ENCODE measurements at places on chromosomes 4 and X.
A peak's percentile ranks its signal among the peaks of the same experiment; 100 is the strongest.

DNA sequence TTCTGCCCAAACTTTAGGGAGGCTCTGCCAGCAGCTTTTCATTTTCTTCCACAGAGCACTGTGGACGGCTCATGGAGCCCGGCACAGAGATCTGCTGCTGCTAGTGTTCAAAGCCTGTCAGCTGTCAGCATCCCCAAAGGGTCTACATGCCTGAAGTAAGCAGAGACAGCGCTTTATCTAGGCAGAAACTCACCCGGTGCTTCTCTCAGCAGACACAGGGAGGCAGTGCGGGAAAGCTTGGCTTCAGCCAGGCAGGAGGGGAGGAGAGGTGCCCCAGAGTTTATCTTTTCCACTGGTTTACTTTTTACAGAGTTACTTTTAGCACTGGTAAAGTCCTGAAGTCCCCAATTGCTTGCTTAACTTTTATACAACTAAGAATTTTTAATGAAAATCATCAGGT is 339.3 kb downstream of the NKX6-1 start:
- H3K27ac ChIP-seq: no peak overlapping the region
- H3K27me3 ChIP-seq: no peaks in the 10 kb centered on the region
- peak; percentile 74 for DNase-seq
- no peak overlapping the region for H3K4me3 ChIP-seq

- DNase-seq: no peak
- no peaks in the 10 kb centered on the region for H3K4me1 ChIP-seq
- no peaks in the 10 kb centered on the region for H3K36me3 ChIP-seq
- no peak overlapping the region for H3K4me3 ChIP-seq
- no peaks in the 10 kb centered on the region for H3K27me3 ChIP-seq
- H3K27ac ChIP-seq: no peak overlapping the region
Observed at GRCh38 chrX:41705680-41706374, 17.1 kb downstream of the GPR34 start.

DNA sequence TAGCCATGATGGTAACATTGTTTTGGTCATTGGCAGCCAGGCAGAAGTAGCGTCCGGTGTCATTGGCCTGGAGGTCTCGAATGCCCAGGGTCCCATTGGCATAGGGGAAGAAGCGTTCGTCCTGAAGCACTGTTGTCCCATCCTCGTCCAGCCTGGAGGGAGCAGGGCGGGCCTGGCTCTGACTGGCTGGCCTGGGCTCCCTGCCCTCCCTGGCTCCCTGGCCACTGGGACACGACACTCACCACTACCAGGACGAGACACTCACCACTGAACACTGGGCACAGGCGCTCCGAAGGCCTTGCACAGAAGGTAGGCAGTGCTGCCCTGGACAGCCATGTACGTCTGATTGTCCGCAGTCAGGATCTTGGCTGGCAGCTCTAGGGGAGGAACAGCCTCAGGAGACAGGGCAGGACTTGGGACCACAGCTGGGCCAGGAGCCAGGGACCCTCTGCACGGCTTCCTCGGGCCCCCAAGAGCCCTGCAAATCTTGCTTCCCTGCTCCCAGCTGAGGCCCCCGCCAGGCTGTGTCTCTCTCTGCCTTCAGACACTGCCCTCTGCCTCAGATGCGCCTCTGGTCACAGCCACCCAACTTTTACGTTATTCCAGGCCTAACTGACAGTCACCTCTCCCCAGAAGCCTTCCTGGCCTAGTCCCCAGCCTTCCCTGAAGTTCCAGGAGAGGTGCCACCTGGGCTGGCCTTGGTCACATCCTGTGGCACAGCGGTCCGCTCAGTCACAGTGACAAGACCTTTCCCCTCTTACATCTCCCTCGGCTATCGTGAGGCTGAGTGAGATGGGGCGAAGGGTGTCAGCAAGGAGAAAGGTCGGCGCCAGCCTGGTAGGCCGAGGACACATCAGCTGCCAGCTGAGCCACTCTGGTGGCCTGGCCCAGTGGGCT is 17.1 kb downstream of the L1CAM start:
- H3K36me3 ChIP-seq: peaks cover 1% of the 10 kb centered on the region
- no peaks in the 10 kb centered on the region for H3K27me3 ChIP-seq
- H3K4me3 ChIP-seq: no peak overlapping the region
- no peak for DNase-seq
- H3K27ac ChIP-seq: no peak overlapping the region
- no peaks in the 10 kb centered on the region for H3K4me1 ChIP-seq

GRCh38 chrX:12973561-12974304 is 1.2 kb upstream of the TMSB4X start:
- no peaks in the 10 kb centered on the region for H3K36me3 ChIP-seq
- no peak overlapping the region for H3K27ac ChIP-seq
- no peak overlapping the region for H3K4me3 ChIP-seq
- H3K27me3 ChIP-seq: no peaks in the 10 kb centered on the region
- no peaks in the 10 kb centered on the region for H3K4me1 ChIP-seq

- no peaks in the 10 kb centered on the region for H3K27me3 ChIP-seq
- no peak for DNase-seq
- H3K4me3 ChIP-seq: no peak overlapping the region
- H3K36me3 ChIP-seq: no peaks in the 10 kb centered on the region
- H3K27ac ChIP-seq: no peak overlapping the region
Observed at GRCh38 chr4:5785806-5786680, 75.0 kb downstream of the EVC start.

DNA sequence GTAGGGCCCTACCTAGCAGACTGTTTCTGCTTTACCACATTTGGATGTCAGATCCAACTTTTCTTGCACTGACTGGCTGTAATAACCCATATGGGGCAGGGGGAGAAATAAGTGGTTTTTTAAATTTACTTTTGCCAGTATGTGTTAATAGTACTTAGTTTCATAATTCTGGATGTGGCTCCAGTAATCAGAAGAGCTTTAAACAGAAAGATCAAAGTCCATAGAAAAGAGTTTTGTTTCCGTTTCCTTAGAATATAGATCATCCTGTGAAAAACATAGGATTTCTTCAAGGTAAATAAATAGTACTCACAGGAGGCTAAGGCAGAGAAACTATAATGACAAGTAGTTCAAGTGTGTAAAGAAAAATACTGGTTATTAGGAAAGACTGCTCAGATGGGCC is 85.6 kb downstream of the SLC39A8 start:
- H3K36me3 ChIP-seq: no peaks in the 10 kb centered on the region
- no peak overlapping the region for H3K4me3 ChIP-seq
- no peaks in the 10 kb centered on the region for H3K4me1 ChIP-seq
- no peaks in the 10 kb centered on the region for H3K27me3 ChIP-seq

- peaks cover 6% of the 10 kb centered on the region for H3K4me1 ChIP-seq
- H3K27ac ChIP-seq: no peak overlapping the region
- no peaks in the 10 kb centered on the region for H3K36me3 ChIP-seq
Observed at GRCh38 chr4:110074570-110074969, 123.8 kb downstream of the ELOVL6 start.

GRCh38 chr4:87930629-87931028 is 44.9 kb upstream of the SPP1 start:
- no peaks in the 10 kb centered on the region for H3K27me3 ChIP-seq
- H3K4me3 ChIP-seq: no peak overlapping the region
- no peak overlapping the region for H3K27ac ChIP-seq
- H3K4me1 ChIP-seq: no peaks in the 10 kb centered on the region
- DNase-seq: peak; percentile 62

- no peaks in the 10 kb centered on the region for H3K4me1 ChIP-seq
- H3K4me3 ChIP-seq: no peak overlapping the region
- peak; percentile 72 for DNase-seq
- no peaks in the 10 kb centered on the region for H3K36me3 ChIP-seq
- no peak overlapping the region for H3K27ac ChIP-seq
Observed at GRCh38 chrX:100768679-100769338, 36.9 kb upstream of the SYTL4 start.

DNA sequence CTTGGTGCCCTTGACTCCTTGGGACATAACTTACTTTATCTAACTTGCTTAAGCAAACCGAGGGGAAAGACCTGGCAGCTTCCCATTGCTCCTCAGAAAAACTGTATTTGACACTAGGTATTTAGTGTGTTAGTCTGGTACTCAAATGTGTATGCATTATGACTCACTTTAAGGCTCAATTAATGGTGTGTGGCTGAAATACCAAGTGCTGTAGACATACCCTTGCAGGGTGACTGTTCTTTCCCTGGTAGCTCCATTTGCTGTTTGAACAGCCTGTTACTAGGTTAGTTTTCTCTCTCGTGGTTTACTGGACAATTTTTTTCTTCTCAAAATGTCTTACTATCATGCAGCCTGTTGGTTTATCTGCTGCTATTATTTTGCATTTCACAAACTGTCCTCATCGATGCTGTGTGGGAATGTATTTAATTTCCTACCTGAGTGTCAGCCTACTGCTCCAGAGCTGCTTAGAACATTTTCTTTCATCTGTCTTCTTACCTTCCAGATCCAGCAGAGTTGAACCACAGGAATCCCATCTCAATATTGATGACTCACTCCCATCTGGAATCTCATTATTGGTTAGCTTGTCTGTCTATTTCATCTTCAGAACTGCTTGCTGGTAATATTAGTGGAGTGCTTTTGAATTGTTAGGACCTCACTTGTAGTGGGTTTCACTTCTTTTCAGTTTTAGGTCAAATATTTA is 158.0 kb upstream of the FAT1 start:
- H3K4me1 ChIP-seq: no peaks in the 10 kb centered on the region
- no peaks in the 10 kb centered on the region for H3K27me3 ChIP-seq
- no peak overlapping the region for H3K27ac ChIP-seq
- no peaks in the 10 kb centered on the region for H3K36me3 ChIP-seq
- no peak overlapping the region for H3K4me3 ChIP-seq
- no peak for DNase-seq

DNA sequence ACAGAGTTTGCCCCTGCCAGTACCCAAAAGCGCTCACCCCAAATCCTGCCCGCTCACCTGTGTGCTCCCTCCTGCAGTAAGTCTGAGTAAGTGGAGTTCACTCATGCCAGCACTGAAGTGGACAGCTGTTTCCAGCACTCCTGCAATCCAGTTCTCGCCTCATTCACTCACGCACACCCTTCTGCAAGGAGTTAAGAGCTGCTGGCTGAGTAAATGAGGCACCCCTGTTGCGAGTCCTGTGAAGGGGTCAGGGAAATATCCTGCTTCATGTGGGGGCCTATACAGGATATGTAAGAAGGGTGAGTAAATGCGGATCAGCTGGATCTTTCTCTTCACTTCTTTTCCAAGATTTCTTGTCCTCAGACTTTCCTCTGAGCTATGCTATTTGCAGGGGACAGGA is 23.5 kb downstream of the CXCL8 start:
- H3K4me3 ChIP-seq: no peak overlapping the region
- DNase-seq: no peak
- no peaks in the 10 kb centered on the region for H3K4me1 ChIP-seq
- no peaks in the 10 kb centered on the region for H3K27me3 ChIP-seq
- no peak overlapping the region for H3K27ac ChIP-seq

GRCh38 chrX:137945470-137945869 is 379.5 kb downstream of the ZIC3 start:
- no peak overlapping the region for H3K4me3 ChIP-seq
- H3K27ac ChIP-seq: no peak overlapping the region
- no peaks in the 10 kb centered on the region for H3K4me1 ChIP-seq
- no peaks in the 10 kb centered on the region for H3K27me3 ChIP-seq

DNA sequence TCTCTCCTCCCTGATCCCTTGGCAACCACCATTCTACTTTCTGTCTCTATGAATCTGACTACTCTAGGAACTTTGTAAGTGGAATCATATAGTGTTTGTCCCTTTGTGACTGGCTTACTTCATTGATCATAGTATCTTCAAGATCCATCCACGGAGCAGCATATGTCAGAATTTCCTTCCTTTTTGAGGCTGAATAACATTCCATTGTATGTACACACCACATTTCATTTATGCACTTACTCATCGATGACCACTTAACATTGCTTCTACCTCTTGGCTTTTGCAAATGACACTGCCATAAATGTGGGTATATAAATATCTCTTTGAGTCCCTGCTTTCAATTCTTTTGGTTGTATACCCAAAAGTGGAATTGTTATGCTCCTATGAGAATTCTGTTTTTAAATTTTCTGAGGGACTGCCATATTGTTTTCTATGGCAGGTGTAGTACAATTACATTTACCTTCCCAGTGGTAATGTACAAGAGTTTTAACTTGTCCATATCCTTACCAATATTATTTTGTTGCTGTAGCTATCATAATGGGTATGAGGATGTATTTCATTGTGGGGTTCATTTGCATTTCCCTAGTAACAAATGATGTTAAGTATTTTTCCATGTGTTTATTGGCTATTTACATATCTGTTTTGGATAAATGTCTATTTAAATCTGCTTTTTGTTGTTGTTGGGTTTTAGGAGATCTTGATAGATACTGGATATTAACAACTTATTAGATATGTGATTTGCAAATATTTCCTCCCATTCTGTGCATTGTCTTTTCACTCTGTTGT is 466.1 kb downstream of the C4orf33 start:
- no peaks in the 10 kb centered on the region for H3K4me1 ChIP-seq
- no peaks in the 10 kb centered on the region for H3K36me3 ChIP-seq
- DNase-seq: no peak
- no peaks in the 10 kb centered on the region for H3K27me3 ChIP-seq

DNA sequence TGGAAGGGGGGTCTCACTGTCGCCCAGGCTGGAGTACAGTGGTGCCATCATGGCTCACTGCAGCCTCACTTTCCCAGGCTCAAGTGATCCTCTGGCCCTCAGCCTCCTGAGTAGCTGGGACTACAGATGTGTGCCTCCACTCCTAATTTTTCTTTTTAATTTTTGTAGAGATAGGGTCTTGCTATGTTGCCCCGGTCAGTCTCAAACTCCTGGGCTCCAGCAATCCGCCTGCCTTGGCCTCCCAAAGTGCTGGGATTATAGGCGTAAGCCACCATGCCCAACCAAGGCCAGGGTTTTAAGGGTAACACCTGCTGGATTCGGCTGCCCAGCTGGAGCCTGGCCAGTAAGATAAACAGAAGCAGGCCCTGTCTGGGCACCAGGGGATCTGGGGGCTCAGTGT is 3.4 kb downstream of the TREX2 start:
- H3K27ac ChIP-seq: no peak overlapping the region
- no peaks in the 10 kb centered on the region for H3K36me3 ChIP-seq
- H3K4me1 ChIP-seq: no peaks in the 10 kb centered on the region
- no peak overlapping the region for H3K4me3 ChIP-seq
- no peak for DNase-seq

- DNase-seq: no peak
- no peaks in the 10 kb centered on the region for H3K36me3 ChIP-seq
- H3K4me1 ChIP-seq: no peaks in the 10 kb centered on the region
- no peak overlapping the region for H3K4me3 ChIP-seq
Observed at GRCh38 chr4:33072298-33073089, 2352.3 kb downstream of the PCDH7 start.

- no peaks in the 10 kb centered on the region for H3K36me3 ChIP-seq
- no peak overlapping the region for H3K27ac ChIP-seq
- H3K4me1 ChIP-seq: peaks cover 2% of the 10 kb centered on the region
- H3K4me3 ChIP-seq: peak overlapping the region; percentile 87
- peaks cover 13% of the 10 kb centered on the region for H3K27me3 ChIP-seq
Observed at GRCh38 chr4:105147553-105148161, 981 bp downstream of the TET2 start.

- no peaks in the 10 kb centered on the region for H3K36me3 ChIP-seq
- no peak overlapping the region for H3K4me3 ChIP-seq
- no peaks in the 10 kb centered on the region for H3K4me1 ChIP-seq
Observed at GRCh38 chrX:130626521-130626920, 224.7 kb downstream of the RBMX2 start.

DNA sequence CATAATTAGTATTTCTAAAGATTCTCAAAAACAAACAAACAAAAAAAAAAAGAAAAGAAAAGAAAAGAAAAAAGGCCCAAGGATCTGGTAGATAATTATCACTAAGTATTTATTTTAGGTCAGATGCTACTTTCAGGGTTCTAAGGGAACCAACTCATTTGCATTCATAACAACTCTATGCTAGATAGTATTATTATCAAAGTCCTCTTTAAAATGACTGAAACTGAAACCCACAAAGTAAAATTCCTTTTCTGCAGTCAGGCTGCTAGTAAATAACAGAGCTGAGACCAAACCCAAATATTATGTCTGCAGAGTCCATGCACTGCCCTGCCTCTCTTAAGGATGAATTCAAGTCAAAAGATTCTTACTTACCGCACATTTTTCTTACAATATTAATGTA is 38.3 kb upstream of the MAPK10 start:
- H3K4me3 ChIP-seq: no peak overlapping the region
- H3K27me3 ChIP-seq: no peaks in the 10 kb centered on the region
- no peaks in the 10 kb centered on the region for H3K4me1 ChIP-seq

Data from mesendoderm (in vitro differentiated cells).